ENCODE measurements at places on chromosomes 6 and 20.

DNA sequence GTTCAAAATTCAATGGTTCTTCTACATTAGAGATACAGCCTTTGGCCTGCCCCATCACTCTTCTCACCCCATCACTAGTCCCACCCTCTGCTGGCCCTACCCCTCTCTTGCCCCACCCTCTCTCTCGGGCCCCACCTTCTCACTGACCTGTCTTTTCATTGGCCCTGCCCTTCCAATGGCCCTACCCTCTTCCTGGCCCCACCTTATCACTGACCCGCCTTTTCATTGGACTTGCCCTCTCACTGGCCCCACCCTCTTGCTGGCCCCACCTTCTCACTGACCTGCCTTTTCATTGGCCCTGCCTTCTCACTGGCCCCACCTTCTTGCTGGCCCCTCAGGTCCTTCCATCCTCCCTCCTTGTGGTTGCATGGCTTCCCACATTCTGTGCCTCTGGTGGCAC, 107.2 kb upstream of the PLEKHG1 start:
- no peak for DNase-seq

DNA sequence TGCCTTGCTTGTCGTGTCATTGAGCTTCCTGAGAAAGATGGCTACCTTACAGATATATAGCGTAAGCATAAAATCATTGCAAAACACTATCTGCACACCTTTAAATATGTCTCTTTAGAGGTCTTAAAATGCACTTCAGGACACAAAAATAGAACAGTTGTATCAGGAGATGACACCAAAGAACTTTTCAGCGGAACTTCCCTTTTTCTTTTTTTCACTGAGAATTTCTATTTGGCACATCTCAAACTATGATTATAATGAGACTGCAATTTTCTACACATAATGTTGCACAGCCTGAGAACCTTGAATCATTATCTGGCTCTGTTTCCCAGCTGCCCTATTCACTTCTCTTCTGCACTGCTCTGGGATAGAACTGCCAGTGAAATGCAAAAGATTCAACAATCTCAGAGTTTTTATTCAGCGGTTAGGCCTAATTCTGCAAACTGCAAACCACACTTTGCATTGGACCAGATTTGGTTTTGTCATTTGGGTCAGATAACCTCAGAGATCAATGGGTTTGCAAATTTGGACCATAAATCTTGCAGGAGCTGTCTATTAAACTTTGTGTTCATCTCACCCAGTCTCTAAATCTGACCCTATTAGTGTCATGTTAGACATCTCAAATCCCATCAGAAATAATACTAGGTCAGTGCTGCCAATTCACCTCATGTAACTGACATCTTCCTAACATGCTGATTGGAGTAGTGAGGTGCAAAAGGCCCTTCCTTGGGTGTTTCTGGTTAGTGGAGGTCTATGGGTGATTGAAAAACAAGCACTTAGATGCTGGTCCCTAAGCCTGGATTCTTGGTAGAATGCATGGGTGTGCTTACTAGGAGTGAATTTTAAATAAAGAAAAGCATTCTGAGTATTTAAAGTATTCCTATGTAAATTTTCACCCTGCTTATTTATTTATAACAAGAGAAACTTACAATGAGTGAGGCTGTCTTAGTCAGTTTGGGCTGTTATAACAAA, 382.7 kb downstream of the UTRN start:
- no peak for DNase-seq

GRCh38 chr6:101398716-101399615, 5.5 kb downstream of the GRIK2 start:
- DNase-seq, result no peak

GRCh38 chr20:60038400-60039008, 80.3 kb downstream of the CDH26 start:
- DNase-seq, result no peak

GRCh38 chr6:26394289-26394688, 7.8 kb upstream of the BTN3A1 start:
- no peak for DNase-seq

- DNase-seq, result no peak
Observed at GRCh38 chr6:150293423-150294173, 75.2 kb upstream of the IYD start.

- no peak for DNase-seq
Observed at GRCh38 chr6:122558080-122558479, 52.1 kb upstream of the PKIB start.

GRCh38 chr6:12022481-12022880, 10.4 kb downstream of the HIVEP1 start:
- no peak for DNase-seq

DNA sequence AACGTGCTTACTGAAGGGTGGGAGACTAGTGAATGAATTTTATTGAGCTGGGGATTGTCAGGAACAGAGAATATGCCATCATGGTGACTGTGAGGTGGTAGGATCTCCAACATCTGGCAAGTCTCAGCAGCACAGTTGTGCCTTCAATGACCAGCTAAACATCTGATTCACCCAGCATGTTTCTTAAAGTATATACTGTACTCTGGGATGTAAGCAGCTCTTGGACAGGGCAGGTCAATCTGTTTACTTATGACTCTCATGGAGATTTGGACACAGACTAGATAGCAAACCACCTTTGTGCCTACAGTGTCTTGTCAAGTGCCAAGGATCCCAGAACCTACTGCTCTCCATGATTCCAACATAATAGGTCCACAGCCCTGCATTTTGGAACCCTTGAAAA, 801.0 kb upstream of the CITED2 start:
- DNase-seq, result no peak

- no peak for DNase-seq
Observed at GRCh38 chr20:39538317-39538716, 576.2 kb downstream of the DHX35 start.

- no peak for DNase-seq
Observed at GRCh38 chr20:21936720-21937380, 231.4 kb downstream of the PAX1 start.

GRCh38 chr6:63319939-63320338, at the start of gene LGSN:
Gene LGSN (minus strand): TSS chr6:63319983. CDS start chr6:63319943, 40 bp downstream.
- no peak for DNase-seq

DNA sequence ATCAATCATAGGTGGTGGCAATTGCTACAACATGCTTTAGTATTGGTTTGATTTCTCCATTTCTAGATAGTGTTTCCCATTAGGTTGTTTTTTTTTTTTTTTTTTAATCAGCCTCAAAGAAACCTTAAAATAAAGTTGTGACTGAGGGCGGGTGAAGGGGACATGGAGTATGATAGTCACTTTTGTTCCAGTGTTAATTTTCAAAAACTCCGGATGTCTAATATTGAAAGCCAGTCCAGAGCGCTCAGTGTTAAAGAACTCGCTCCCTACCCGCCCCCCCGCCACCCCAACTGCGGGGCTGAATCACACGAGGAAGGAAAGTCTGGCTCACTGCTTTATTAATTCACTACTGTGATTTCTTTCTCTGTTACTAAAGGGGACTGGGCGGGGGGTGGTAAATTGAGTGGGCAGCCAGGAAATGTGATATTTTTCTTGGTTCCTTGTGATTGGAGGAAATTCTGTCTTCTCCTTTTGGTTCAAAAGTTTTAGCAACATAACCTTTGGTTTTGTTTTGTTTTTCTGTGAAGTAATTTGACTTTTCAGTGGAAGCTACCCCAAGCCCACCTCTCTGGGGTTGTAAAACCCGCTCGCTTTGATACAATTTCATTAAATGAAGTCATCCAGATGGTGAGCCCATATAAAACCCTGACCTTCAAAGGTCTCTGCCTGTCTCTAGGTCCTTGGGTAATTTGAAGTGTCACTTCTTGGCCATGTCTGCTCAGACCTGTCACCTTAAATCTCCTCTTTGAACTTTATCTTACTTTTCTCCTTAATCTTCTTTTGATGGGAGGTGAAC, 38.0 kb downstream of the TNFAIP3 start:
- DNase-seq, result no peak

GRCh38 chr6:143621159-143621873, 56.4 kb upstream of the PHACTR2 start:
- DNase-seq, result no peak

DNA sequence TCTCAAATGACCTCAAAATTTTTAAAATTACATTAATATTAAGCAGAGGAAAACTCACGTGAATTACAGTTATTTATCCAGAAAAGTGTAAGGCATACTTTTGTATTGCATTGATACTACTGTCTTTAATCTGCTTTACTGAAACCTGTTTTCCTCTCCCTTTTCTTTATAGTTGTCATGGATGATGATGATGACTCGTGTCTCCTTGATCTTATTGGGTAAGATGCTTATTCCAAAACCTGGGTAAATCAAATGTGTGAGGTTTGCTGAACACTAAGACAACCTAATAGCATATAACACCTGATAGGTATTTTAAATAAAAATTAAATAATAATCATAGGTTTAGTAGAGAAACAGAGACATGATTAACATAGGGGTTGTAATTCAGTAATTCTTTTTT, 40.0 kb downstream of the BICRAL start:
- DNase-seq, result no peak
